ENCODE measurements at places on chromosomes 1 and 21.

- no peak for DNase-seq
Observed at GRCh38 chr1:2022063-2022770, 3.1 kb downstream of the GABRD start.

DNA sequence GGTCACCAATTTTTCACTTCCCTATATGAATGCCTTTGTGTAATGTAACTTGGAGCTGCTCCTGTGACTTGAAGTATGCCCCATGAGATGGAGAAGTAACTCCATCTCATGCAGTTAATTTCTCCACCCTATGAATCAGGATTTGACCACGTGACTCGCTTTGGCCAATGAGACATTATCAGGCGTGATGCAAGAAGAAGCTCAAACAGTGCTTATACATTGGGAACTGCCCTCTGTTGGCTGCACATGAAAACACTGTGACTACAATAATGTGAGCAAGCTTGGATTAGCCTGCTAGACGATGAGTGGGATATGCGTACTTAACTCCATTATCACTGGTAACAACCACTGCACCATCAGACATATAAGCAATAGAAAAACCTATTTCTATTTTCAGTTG is 684.4 kb downstream of the PLA2G4A start:
- DNase-seq: no peak

- no peak for DNase-seq
Observed at GRCh38 chr1:169395955-169396354, 28.0 kb downstream of the BLZF1 start.

- DNase-seq: no peak
Observed at GRCh38 chr1:111517469-111518225, 14.2 kb upstream of the ADORA3 start.

DNA sequence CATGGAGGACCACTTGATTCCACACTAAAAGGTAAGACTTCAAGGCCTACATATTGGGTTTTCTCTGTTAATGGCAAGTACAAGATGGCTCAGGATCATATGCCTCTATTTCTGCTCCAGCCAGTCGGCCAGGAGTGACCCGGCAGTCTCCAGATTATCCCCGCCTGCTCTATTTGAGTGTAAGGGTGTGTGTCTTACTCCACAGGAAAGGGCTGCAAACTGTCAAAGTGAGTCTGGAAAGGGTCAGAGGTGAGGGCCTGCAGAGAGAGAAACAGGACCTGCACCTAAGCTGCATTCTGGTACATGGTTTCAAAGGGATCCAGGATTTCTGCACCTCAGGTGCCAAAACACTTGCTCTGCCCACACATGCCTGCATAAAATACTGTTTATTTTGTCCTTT is 9.2 kb downstream of the ZNF692 start:
- DNase-seq: no peak

All from cortex of kidney (tissue), 1 donor.